Heart left ventricle (tissue), 16 donors: ENCODE measurements at places on chromosomes 3 and 15.

- DNase-seq: no peak
Measured at GRCh38 chr15:21271566-21271965, 168.7 kb downstream of the POTEB3 start.

GRCh38 chr3:41502023-41502422 is 302.7 kb downstream of the CTNNB1 start:
- DNase-seq: no peak

DNA sequence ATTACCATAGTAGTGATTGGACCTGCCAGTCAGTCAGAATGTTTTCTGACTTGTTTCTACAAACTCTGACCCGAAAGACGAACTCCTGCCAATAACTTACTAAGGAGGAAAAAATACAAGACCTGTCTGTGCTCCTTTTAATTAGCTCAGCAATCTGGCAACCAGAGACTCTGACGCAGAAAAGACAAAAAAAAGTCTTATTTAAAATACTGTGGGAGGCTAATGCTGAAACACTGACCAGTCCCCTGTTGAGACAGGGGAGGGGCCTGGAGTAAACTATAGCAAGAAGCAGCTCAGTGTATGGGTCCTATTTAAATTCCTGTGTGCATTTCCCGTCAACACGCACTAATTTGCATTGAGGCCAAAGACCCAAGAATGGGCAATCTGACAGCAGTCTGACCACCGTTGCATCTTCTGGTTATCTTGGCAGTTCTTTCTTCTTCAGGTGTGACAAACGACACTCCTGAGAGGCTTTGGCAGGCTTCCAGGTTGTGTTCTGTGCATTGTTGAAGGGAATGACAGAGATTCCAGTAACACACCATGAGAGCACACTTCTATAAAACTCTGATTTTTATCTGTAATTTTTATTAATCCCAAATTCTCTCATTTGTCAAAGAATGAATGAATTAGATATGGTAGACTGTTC is 1114.3 kb downstream of the IGSF11 start:
- no peak for DNase-seq

DNA sequence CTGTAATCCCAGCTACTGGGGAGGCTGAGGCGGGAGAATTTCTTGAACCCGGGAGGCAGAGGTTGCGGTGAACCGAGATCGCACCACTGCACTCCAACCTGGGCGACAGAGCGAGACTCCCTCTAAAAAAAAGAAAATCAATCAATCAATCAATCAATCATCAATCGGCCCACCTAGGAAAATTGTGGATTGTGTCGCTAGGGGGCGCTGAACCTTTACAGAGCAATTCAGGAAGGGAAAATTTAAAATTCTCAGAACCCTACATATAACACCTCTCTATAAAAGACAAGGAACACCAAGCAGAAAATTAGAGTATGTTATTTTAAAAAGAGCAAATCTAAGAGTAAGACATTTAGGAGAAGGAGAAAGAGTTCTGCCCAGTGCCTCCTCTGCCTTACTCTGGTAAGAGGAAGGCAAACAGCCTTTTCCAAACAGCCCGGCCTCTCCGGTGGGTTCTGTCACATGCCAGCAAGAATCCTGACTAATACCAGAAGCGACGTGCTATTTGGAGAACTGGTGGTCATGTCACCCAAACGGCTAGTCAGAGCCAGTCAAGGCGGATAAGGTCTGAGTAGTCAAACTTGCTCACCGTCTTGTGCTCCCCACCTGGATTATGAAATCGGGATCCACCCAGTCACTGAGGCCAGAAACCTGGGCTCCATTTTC is 22.3 kb upstream of the SMCO1 start:
- no peak for DNase-seq

GRCh38 chr3:11118181-11118682 is 36.1 kb upstream of the HRH1 start:
- no peak for DNase-seq

- DNase-seq: no peak
Measured at GRCh38 chr15:60215225-60215963, 182.4 kb downstream of the ANXA2 start.

- DNase-seq: no peak
Measured at GRCh38 chr3:150450916-150451315, 42.8 kb downstream of the TSC22D2 start.

DNA sequence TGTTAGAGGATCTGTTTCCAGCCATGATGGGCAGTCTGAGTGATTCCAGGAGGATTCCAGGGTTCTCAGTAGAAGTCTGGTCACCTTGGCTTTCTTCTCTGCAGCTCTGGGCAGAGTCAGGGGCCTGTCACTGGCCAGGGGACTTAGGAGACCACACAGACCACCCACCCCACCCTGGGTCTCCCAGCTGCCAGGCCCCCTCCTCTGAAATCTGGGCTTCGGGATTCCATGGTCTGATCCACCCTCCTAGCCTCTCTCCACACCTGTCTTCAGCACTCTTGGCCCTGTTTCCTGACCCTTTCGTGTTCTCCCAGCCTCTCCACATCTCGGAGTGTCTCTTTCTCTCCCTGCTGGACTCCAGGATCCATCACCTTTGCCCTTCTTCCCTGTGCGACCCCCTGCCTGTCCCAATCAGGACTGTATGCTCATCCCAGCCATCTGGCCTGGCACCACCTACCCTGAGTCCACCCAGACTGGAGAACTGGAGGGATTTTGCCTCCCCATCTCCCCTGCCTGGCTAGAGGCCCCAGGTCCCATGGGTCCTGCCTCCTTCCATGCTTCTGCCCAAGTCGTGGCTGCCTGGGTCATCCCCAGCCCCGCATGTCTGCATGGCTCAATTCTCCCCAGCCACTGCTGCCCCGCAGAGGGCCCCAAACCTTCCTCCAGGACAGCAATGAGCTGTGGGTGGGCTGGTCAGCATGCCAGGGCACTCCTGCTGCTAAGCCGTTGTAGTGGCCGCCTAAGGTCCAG is 34.3 kb downstream of the GOLGA6L10 start:
- peak; percentile 53 for DNase-seq

- DNase-seq: no peak
Measured at GRCh38 chr15:84645997-84646396, 8.1 kb downstream of the WDR73 start.

GRCh38 chr3:125119752-125120378 is 64.1 kb upstream of the HEG1 start:
- DNase-seq: no peak

DNA sequence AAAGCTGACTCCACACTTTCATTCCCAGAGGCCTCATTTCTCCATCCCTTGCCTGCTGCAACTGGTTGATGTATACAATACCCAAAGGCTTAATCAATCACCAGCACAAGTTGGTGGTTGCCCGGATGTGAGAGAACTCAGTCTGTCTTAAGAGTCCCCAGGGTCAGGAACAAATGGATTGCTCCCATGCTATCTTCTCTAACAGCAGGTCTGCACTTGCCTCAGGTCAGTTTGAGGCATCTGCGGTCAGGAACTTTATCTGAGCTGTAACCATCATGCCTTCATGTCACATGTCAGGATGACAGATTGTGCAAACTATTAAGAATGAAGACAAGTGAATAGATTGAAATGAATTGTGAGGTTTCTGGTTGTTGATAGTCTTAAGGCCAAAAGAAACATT is 56.1 kb downstream of the BFSP2 start:
- no peak for DNase-seq

- DNase-seq: no peak
Measured at GRCh38 chr15:70246623-70247220, 149.0 kb upstream of the TLE3 start.

GRCh38 chr3:80006315-80006714 is 238.5 kb upstream of the ROBO1 start:
- DNase-seq: no peak

- DNase-seq: no peak
Measured at GRCh38 chr3:85903434-85903833, 944.6 kb downstream of the CADM2 start.

- no peak for DNase-seq
Measured at GRCh38 chr3:23726811-23727548, 78.8 kb upstream of the UBE2E1 start.

GRCh38 chr15:78364233-78364632 is 24.1 kb downstream of the CRABP1 start:
- no peak for DNase-seq

DNA sequence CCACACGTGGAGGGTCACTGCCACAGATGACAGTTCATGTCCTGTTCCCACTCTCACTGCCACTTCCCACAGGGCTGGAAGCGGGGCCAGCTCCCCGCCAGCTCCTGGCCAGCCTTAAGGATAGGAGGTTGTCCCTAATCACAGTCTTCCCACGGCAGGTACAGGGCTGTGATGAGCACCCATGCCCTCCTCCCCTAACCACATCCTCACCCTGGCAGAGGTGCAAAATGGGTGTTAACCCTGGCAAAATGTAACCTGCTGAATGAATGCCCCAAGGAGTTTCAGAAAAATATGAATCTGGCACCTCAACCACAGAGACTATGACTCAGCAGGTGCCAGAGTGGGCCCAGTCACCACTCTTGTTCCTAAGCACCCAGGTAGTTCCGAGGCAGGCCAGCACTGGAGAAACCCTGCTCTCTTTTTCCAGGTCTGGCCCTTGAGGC is 185.1 kb upstream of the TPM1 start:
- DNase-seq: no peak

DNA sequence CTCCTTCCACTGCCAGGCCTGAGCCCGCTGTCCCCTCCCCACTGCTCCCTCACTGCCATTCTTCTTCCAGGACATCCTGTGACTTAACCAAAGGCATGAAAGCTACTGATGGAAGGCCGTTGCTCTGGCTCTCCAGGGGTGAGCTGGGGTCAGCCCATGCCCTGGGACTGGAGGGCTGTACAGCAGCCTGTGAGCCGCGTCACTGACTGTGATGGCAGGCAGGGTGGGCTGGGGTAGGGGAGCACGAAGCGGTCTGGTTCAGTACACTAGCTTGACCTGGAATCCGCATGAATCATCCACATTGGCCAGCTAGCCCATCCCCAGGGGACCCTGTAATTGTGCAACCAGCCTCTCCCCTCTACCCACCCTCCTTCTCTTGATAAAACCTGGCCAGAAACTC is 30.8 kb downstream of the CORO2B start:
- peak; percentile 62 for DNase-seq

- DNase-seq: no peak
Measured at GRCh38 chr15:55703873-55704301, 39.1 kb downstream of the PRTG start.

DNA sequence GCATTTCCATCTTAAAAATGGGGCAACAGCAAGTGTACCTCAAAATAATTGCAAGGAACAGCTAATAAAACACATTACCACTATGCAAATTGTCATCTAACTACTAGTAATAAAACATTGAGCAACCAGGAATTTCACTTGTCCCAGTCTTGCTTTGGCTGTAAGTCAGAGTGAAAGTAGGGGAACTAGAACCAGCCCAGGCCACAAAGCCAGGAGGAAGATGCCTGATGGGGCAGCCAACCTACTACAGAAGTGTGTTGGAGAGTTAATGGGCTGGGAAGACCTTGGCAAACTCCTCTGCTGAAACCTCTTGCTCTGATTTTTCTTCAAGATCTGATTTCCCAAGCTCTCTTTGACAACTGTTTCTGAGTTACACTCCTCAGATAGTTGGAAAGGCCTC is 40.2 kb upstream of the LPP start:
- no peak for DNase-seq

DNA sequence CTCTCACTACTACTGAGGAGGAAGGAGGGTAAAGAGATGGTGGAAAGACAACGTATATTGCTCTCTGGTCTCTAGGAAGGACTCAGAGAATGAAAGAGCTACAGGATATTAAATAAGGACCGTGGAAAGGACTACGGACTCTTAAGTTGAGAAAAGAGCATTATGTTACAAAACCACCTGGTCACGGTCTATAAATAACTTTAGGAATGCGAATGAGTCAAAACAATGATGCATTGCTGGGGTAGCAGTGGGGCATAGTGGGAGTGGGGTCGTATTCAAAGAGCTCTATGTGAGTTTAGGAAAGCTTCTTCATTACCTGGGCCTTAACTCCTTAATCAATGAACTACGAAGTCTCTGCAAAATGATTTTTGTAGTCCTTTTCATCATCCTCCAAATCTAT is 295.7 kb upstream of the SOX14 start:
- no peak for DNase-seq

DNA sequence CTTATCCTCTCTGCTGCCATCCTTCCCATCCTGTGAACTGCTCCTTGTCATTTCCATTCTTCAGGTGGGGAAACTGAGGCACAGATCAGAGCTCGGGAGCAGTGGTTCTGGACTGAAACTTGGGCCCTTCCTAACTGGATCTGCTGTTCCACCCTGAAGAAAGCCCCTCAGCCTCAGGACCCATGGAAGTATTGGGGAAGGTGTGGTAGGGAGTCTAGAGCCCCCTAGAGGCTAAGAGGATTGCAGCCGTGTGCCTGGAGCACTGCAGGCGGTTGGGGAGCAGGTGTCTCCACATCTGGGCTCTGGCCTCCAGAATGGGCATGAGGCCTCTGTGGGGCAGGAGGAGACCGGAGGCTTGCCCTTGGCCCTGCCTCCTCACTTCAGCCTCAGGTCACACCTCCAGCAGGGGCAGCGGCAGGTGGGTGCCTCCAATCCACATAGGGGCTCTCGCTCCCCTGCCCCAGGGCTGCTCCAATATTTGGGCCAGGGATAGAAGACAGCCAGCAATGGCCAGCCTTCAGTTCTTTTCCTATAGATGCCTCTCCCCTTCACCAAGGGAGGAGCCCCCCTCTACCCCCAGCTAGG is 28.1 kb downstream of the DNAJB8 start:
- DNase-seq: no peak

- DNase-seq: peak; percentile 80
Measured at GRCh38 chr15:101091080-101092017, 160.5 kb downstream of the CHSY1 start.

GRCh38 chr3:55585856-55586255 is 98.8 kb upstream of the WNT5A start:
- no peak for DNase-seq

- no peak for DNase-seq
Measured at GRCh38 chr3:21515417-21515816, 235.6 kb downstream of the ZNF385D start.

GRCh38 chr15:74470631-74471395 is 9.9 kb upstream of the UBL7 start:
- no peak for DNase-seq

- no peak for DNase-seq
Measured at GRCh38 chr3:135490219-135490915, 475.2 kb upstream of the PPP2R3A start.

DNA sequence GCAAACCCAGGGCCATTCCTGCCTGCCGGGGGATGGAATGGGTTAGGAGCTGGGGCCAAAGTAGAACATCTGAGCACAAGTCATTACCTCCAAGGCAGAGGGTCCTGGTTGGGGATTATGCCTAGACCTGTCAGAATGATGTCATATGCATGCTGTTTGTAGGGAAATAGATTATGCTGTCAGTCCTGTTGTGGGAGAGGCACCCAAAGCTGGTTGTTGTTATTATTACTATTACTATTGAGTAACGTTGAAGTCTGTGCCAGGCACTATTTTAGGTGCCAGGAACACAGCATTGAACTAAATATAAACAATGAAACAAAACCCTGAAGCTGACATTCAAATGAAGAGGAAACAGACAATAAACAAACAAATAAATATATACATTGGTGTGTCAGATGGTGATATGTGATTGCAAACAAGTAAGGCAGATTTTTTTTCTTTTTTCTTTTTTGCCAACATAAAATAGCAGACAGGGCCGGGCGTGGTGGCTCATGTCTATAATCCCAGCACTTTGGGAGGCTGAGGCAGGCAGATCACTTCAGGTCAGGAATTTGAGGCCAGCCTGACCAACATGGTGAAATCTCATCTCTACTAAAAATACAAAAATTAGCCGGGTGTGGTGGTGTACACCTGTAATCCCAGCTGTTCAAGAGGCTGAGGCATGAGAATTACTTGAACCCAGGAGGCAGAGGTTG is 2.0 kb downstream of the P4HTM start:
- DNase-seq: no peak

GRCh38 chr3:5197022-5197421 is 9.5 kb downstream of the EDEM1 start:
- DNase-seq: no peak
